ENCODE measurements at places on chromosomes 5 and 9.

GRCh38 chr5:159855476-159856191, 60.6 kb upstream of the ADRA1B start:
- H3K27ac ChIP-seq, result no peak overlapping the region
- no peak overlapping the region for H3K4me3 ChIP-seq
- peaks cover 12% of the 10 kb centered on the region for H3K4me1 ChIP-seq
- H3K36me3 ChIP-seq, result no peaks in the 10 kb centered on the region

- no peak overlapping the region for H3K4me3 ChIP-seq
- H3K36me3 ChIP-seq, result no peaks in the 10 kb centered on the region
- DNase-seq, result no peak
- H3K27ac ChIP-seq, result no peak overlapping the region
Measured at GRCh38 chr5:93519740-93520139, 61.3 kb downstream of the NR2F1-AS1 start.

DNA sequence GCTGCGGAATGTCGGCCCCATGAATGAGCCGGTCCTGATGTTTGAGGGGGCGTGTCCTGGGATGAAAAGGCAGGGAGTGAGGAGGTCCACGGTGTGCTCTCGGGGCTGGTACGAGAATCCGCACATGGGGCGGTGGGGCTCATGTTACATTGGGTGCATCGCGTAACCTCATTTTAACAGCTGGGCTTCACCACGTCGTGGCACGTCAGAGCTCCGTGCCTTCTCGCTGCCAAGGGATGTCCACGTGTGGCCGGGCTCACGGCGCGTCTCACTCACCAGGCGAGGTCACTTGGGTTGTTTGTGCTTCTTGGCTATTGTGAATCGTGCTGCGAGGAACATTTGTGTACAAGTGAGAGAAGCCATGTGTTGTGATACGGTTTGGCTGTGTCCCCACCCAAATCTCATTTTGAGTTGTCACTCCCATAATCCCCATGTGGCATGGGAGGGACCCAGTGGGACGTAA, 29.1 kb upstream of the IRX4 start:
- H3K36me3 ChIP-seq, result no peaks in the 10 kb centered on the region
- no peak for DNase-seq
- no peak overlapping the region for H3K4me3 ChIP-seq
- H3K27me3 ChIP-seq, result peaks cover 32% of the 10 kb centered on the region

DNA sequence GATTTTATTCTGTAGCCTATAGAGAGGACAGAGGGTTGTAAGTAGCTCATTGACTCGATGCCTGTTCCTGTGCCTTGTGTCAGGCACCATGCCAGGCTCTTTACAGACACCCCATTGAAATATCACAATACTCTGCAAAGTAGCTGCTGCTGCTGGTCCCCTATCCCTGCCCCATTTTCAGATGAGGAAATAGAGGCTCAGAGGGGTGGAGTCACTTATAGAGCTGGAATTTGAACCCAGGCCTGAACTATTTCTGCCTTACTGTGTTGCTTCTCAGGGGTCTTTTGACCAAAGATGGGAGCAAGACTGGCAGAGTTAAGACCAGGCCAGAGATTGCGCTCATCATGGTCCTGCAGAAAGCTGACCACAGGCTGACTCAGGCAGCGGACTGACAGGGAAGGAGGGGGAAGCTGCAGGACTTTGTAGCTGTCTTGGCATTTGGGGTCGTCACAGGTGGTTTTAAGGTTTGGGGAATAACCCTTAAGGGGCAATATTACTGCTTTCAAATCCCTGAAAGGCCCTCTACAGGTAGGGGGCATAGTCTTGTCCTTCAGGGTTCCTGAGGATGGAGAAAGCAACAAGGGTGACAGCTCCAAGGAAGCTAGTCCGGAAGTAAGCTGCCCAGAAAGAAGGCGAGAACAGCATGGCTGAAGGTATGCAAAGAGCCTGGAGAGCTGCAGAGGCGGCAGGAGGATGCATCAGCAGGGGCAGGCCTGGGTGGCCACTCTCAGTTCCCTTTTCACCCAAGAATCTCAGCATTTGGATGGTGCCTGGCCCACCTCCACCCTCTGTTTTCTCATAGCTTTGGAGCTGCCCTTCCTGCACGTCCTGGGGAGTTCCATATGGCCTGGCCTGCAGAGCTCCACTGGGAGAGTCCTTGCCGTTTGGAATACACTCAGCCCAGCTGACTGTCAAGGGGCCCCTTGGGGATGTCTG, 18.3 kb upstream of the NDST1 start:
- peaks cover 46% of the 10 kb centered on the region for H3K4me1 ChIP-seq
- H3K27me3 ChIP-seq, result no peaks in the 10 kb centered on the region
- peaks cover 29% of the 10 kb centered on the region for H3K36me3 ChIP-seq
- DNase-seq, result no peak
- H3K27ac ChIP-seq, result no peak overlapping the region

- H3K27me3 ChIP-seq, result peaks cover 12% of the 10 kb centered on the region
- peaks cover 73% of the 10 kb centered on the region for H3K36me3 ChIP-seq
- no peak for DNase-seq
- H3K27ac ChIP-seq, result peak overlapping the region; percentile 30
- peaks cover 34% of the 10 kb centered on the region for H3K4me1 ChIP-seq
Measured at GRCh38 chr5:177429248-177430040, 3.0 kb downstream of the GRK6 start.

GRCh38 chr9:74921737-74922136, 31.0 kb downstream of the C9orf40 start:
- H3K27me3 ChIP-seq, result no peaks in the 10 kb centered on the region
- no peak overlapping the region for H3K4me3 ChIP-seq
- no peaks in the 10 kb centered on the region for H3K36me3 ChIP-seq
- no peak overlapping the region for H3K27ac ChIP-seq
- H3K4me1 ChIP-seq, result no peaks in the 10 kb centered on the region

DNA sequence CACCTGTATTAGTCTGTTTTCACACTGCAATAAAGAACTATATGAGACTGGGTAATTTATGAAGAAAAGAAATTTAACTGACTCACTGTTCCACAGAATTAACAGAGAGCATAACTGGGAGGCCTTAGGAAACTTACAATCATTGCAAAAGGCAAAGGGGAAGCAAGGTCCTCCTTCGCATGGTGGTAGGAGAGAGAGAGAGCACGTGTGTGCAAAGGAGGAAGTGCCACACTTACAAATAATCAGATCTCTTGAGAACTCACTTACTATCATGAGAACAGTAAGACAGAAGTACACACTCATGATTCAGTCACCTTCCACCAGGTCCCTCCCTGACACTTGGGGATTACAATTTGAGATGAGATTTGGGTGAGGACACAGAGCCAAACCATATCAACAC, 258.7 kb downstream of the TRIM32 start:
- H3K36me3 ChIP-seq, result no peaks in the 10 kb centered on the region
- no peak overlapping the region for H3K4me3 ChIP-seq
- no peaks in the 10 kb centered on the region for H3K4me1 ChIP-seq
- no peak for DNase-seq
- H3K27ac ChIP-seq, result no peak overlapping the region

DNA sequence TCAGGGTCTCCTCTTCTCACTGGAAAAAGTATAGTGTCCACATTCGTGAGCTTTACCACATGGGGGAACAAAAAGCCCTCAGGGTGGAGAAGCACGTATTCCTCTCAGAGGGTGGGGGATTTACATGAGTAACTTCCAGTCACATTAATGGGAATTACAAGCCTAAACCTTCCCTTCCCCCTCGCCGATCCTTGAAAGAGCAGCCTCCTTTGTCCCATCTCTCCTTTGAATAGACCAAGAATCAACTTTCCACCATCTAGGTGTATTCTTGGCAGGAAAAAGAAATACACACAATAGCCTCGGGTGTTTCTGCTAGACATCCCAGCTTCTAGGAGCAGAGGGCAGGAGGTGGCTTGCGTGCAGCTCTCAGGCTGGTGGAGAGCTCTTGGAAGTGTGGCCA, 144.4 kb downstream of the ZNF462 start:
- H3K4me3 ChIP-seq, result no peak overlapping the region
- no peak for DNase-seq

GRCh38 chr5:68330574-68330973, 115.0 kb downstream of the PIK3R1 start:
- DNase-seq, result no peak
- H3K27me3 ChIP-seq, result no peaks in the 10 kb centered on the region
- H3K36me3 ChIP-seq, result no peaks in the 10 kb centered on the region
- no peak overlapping the region for H3K4me3 ChIP-seq

DNA sequence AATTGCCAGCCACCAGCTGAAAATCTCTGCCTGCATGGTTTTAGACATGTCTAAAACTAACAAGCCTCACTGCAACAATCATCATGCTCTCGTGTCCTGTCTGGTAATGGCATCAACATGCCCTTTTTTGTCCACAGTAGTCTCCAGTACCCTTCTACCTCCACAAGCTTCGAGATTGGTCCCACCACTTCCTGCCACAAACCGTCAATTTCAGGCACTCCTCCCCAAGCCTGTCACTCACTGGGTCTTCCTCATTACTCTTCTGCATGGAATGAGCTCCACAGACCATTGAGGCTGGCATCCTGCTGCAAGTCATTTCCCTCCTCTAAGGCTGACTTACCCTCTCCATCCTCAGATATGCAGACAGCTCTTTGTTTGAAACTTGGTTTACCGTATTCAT, 9.0 kb downstream of the LPAR1 start:
- no peaks in the 10 kb centered on the region for H3K4me1 ChIP-seq
- no peak for DNase-seq
- no peaks in the 10 kb centered on the region for H3K36me3 ChIP-seq
- no peak overlapping the region for H3K4me3 ChIP-seq
- no peak overlapping the region for H3K27ac ChIP-seq
